Stimulated activated CD4-positive, alpha-beta T cell treated with anti-CD3 and anti-CD28 coated beads, Interleukin-4, amount 100 ng/mL, for 4 hours (primary cell): ENCODE measurements at places on chromosomes 2 and 18.

- DNase-seq: no peak
These were observed 256.3 kb downstream of the SRBD1 start for GRCh38 chr2:45354776-45355175.

- no peak for DNase-seq
These were observed 387.8 kb downstream of the CDH7 start for GRCh38 chr18:66138642-66139041.

- DNase-seq: no peak
These were observed 76.8 kb downstream of the RNF152 start for GRCh38 chr18:61815885-61816470.

- no peak for DNase-seq
These were observed 550.6 kb downstream of the DSC3 start for GRCh38 chr18:30491815-30492551.

GRCh38 chr18:27954226-27954625 lies 222.7 kb downstream of the CDH2 start:
- DNase-seq: no peak

DNA sequence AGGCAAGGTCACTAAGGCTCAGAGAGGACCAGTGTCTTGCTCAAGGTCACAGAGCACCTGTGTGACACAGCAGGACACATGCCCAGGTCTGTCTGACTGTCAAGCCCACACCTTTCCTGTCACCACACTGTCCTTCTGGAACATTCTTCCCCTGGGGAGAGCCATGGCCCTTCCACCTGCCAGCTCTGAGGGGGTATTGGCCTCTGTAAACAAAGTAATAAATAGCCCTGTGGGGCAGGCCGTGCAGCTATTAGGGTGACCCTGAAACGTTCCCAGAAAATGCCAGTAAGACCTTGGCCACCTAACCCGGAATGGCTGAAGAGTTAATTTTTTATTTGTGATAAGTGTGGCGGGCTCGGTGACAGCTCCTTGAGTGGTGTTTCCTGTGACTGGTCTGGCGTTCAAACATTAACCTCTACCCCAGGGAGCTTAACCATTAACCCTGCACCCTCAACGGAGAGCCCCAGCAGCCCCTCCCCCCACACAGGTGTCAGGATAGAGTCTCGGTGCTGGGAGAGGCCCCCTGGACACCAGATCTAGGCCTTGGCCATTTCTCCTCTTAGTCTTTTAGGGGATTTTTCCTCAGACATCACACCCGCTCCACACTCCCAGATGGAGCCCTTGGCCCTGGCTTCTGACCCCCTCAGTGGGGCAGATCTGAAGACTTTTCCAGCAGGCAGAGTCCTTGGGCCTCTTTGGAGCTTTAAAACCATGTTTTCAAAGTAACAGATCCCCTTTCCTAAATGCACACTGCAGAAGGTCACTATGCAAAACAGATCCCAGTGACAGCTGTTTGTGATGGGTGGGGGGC lies 36.6 kb downstream of the SCTR start:
- DNase-seq: no peak

DNA sequence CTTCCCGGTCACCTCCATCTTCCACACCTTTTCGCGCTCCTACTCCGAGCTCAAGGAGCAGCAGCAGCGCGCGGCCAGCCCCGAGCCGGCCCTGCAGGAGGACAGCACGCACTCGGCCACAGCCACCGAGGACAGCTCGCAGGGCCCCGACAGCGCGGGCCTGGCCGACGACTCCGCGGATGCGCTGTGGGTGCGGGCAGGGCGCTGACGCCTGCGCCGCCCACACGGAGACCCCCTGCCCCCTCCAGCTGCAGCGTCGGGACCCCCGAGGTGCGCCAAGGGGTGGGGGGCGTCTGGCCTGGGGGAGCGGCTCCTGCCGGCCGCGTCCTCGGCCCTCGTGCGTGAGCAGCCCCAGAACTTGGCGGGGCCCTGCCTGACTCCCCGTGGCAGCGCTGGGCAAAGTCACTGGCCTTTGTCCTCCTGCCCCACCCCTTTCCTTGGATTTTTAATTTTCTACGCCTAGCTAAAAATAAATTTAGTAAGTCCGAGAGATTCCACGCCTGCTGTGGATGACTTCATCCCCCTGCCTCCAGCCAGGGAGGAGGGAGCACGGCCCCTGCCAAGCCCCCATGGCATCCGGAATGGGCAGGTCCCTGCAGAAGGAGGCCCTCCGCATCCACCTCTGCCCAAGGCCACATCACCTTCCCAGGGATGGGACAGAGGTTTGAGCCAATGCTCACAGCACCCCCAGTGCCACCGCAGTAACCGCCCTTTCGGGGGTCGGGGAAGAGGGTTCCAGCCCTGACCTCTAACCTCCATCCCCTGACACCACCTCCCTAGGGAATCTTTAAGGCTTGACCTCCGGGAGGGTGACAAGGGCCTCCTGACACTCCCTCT lies 51.6 kb downstream of the SLC66A2 start:
- no peak for DNase-seq

DNA sequence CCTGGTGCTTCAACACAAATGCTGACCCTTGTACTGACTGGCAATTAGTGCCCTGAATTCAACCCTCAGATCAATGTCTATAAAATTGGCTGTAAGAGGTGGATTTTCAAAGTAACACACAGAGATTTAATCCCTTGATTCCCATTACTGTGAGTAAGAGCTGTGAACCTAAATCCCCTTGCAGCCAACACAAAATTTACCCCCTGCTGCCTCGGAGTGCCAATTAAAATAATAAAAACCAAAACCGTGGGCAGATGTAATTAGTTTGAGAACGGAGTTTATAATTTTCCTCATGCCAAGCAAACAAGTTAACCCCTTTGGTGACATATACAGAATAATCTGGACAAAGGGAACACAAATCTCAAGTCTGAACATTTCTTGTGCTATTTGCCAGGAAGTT lies 55.8 kb upstream of the REV1 start:
- DNase-seq: no peak

DNA sequence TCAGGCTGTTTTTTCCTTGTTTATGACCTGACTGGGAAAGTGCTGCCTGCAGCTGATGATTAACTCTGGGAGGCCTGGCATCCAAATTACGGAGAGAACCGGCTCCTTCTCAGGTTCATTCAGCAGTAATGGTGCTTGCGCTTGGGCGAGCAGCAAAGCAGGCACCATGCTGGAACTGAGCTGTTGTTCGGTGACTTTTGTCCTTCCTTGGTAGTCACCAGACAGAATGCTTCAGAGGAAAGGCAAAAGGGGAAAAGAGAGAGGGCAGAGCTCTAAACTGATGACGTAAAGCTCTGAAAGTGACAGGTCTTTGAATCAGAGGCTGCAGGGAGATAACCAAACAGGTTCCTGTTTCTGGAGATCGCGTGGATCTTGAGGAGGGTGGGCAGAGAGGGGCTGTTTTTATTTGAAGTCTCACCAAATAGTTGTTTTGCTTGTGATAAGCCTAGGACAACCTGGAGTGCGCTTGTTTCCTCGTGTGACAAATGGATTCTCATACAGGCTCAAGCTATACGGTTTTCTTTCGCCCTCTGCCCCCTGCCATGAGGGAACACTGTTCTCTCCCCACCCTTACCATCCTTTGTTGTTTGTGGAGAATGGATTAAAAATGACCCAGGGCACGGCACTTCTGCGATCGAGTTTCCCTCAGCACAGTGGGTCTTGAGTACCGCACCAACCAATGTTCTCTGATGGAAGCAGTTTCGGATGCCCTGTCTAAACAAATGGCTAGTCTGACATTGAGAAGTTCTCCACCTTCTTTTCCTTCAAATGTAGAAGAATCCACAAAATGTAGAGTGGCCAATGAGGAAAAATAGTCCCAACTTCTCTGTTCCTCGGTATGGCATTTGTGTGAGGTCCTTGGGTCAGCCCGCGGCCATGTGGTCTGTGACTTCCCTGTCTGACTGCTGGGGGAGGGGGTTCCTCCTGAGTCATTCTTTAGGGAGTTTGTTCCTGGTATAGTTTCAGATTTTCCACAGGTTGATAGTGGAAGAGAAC lies 1.3 kb downstream of the RASGRP3 start:
- peak; percentile 3 for DNase-seq
